Left kidney (tissue), 8 donors: ENCODE measurements at places on chromosomes 5 and 9.

DNA sequence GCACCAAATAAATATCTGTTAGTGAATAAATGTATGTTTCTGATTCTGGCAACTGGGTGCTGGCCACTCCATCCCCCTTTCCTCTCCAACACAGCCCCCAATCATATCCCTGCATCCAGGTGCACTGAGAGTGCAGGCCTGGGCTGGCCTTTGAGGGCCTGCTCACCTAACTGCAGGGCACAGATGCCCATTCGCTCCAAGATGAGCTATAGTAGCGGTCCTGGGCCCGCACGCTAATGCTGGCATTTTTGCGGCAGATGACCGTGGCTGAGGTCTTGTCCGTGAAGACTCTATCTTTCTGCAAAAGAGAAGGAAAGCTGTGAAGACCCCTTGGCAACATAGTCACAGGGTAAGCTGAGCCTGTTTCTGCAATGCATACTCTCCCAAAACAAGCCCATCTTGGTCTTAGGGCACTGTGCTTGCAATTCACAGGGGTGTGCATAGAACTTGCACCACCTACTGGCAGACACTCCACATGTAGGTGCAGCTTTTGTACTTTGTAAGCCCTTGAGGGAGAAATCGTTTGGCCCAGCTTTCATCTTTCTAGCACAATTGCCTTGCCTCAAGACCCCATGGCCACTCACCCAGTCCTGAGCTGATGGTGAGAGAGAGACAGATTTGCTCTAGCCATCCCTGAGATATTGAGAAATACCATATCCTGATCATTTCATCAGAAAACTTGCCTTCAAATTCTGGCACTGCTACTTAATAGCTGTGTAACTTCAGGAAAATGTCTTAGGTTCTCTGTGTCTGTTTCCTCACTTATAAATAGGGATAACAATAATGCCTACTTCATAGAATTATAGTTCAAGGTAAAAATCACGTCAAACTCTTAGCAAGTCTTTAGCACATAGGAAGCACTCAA lies 13.5 kb downstream of the IL12B start:
- peak; percentile 46 for DNase-seq

DNA sequence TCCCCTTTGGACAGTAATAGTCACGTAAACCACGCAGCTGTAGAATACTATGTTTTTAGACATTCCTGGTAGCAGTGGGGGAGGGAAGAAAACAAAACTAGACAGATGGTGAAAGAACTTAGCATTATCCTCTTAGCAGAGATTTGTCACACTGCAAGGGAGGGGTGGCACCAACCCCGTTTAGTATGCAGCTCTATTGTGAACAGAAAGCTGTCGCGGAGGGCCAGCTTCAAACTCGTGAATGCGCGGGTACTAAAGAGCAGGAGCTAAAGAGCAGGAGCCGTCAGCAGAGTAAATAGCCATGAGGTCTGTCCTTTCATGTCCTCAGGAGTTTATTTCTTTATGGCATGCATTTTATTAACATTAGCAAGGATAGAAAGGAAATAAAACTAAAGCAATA lies 141.9 kb upstream of the SLC12A2 start:
- peak; percentile 26 for DNase-seq

DNA sequence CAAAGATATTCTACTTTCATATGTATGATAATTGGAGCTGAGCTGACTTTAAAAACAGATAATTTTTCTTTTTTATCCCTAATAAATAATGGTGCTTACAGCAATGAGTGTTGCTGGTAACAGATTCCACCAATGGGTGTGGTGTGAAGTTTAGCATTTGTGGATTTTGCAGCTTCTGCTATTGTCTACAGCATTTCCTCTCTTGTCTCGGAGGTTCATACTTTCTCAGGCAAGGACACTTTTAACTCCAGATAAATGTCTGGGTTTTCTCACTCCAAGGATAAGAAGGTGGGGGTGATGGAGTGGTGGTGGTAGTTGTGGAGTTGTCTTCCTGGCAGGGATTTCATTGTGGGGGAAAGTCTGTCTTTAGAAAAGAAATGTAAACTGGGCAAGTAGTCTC lies 120.0 kb upstream of the CDKN2B start:
- DNase-seq = no peak

DNA sequence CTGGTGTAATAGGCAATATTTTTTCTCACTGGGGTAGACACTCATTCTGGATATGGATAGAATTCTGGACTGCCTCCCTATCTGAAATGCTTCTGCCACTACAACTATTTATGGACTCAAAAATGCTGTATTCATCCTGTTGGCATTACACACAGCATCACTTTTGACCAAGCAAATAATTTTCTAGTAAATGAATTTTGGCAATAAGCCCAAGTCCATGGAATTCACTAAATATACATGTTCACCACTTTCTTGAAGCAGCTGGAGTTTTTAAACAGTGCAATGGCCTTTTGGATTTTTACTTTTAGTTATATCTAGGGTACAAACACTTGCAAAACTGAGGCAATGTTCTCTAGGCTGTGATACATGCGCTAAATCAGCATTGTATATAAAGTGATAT lies 724.9 kb upstream of the EDIL3 start:
- DNase-seq = no peak

- no peak for DNase-seq
These were observed 232.0 kb downstream of the IRX1 start for GRCh38 chr5:3827624-3828023.

- DNase-seq = no peak
These were observed 161.9 kb upstream of the HMHB1 start for GRCh38 chr5:143649937-143650621.

- no peak for DNase-seq
These were observed 65.4 kb upstream of the HAND1 start for GRCh38 chr5:154543380-154543779.

GRCh38 chr9:80320480-80320879 lies 748.7 kb downstream of the TLE4 start:
- DNase-seq = peak; percentile 1

DNA sequence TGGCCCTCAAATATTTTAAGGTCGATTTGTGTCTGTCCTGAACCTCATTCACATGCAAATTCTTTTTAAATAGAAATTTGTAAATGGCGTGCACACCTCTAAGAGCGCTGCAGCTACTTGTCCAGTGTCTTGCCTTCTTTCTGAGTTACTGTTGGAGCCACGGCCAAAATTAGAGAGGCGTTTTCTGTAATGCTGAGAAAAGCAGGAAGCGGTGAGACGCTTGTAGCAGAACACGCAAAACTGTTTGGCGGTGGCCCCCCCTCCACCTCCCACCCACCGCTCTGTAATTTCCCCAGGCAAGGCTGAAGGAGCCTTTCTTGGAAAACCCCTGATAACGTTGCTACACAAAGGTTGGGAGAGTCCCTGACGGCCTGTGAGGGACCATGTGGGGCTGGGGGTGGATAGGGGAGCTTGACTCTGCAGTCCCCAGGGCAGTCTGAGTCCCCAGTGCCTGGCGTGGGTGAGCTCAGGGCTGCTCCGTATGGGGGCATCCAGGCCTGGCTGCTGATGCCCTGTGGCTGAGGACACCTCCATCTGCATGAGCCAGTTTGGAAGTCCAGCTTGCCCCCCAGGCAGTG lies 96.5 kb downstream of the GADD45G start:
- no peak for DNase-seq

DNA sequence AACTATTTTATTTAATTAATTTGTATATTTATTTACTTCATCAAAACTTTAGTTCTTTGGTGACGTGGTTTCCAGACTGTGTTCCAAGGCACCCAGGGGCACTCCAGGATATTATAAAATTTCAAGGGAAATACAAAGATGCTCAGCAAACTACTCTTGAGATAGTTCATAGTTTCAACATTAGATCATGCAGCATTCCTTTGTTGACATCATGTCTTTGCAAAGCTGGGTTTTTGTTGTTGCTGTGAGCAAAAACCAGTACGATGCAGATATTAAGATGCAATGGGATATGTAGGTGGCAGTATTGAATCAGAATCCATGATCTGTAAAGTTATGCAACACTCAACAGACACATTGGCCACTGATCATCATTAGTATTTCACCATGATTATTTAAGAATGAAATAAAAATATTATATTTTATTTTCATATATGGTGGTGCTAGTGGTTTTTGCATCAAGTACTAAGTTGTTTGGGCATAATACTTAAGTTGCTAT lies 219.7 kb downstream of the ADCY2 start:
- no peak for DNase-seq

GRCh38 chr5:61301341-61302199 lies 30.5 kb upstream of the ZSWIM6 start:
- DNase-seq = no peak

GRCh38 chr5:10607666-10608073 lies 43.8 kb downstream of the ANKRD33B start:
- DNase-seq = no peak

DNA sequence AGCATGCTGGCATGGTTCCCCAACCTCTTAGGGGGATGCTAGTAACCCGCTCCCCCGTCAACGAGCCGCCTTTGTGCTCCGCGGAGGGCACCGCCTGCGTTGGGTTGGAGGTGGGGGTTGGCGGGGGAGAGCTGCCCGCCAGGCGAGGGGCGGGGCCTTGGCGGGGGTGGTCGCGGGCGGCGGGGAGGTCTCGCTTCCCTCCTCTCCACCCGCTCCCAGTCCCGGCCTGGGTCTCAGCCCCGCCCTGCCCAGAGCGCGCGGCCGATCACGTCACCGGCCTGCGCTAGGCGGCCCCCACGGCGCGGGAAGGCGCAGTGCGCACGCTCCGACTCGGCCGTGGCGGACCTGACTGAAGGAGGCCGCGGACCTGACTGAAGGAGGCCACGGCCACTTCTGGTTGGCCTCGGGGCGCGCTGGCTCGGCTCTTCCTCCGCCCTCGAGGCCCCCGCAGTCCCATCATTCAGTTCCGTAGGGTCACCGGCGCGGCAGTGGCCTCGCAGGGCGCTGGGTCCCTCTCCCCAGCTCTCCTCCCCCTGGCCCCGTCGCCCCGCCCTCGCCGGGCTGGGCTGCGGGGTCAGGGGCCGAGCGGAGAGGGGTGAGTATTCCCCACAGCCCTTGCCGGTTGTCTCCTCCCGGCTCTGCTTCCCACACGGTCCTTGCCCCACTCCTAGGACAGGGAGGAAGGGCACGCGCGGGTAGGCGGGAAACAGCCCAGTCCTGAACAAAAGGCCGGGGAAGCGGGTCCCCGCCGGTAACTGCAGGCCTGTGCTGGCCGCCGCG lies at the start of gene ATG10:
Gene ATG10 (plus strand): TSS at position 312 of the 780 bp plus-strand sequence. CDS start 15,548 bp downstream, outside the sequence.
- DNase-seq = peak; percentile 94
